ENCODE measurements at places on chromosomes 11 and 22.

DNA sequence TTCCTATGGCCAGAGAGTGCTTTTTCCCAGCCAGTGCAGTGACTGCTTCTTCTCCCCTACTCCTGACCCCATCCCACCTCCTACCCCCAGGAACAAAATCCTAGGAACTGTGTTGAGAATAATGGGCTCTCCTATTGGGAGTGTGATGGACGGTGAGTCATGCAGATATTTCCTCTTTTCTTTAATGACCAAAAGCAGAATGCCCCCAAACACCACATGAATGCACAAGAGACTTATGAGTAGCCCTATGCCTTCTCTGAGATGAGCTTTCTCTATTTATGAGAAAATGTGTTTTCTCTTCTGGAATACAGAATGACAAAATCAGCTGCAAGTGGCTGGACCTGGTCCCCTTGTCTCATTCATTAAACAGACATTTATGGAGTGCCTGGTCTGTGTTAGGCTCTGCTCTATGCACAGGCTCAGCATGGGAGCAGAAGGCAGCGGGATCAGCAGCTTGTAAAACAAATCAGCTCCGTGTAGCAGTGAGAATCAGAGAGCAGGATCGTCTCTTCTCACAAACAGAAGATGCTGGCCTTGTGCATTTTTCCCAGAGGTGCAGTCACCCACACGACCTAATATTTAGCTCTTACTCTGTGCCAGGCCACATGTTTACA, 47.5 kb upstream of the GALNT18 start:
- no peak for DNase-seq

GRCh38 chr11:129237456-129237855, 45.3 kb upstream of the ARHGAP32 start:
- DNase-seq: no peak

DNA sequence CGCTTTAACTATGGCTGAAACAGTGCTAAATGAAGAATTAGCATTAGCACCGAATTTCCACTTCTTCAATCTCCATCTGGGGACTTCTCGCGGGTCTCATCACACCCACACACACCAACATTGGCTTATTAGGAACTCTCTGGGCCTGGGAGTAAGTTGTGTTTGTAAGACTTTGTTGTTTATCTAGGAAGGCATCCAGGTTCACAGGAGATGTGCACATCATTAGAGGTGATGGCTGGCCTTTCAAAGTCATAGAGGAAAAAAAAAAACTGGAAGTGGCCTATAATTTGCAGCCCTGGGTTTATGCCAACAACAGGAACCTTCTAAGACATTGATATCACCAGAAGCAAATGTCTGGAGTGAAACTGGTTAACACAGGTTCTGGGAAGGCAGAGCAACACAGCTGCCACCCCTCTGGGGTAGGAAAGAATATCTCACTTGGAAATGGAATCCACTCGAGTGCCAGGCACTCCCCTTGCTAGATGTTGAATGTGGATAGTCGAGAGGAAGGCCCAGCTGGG, 84.5 kb downstream of the TRAF6 start:
- no peak for DNase-seq

DNA sequence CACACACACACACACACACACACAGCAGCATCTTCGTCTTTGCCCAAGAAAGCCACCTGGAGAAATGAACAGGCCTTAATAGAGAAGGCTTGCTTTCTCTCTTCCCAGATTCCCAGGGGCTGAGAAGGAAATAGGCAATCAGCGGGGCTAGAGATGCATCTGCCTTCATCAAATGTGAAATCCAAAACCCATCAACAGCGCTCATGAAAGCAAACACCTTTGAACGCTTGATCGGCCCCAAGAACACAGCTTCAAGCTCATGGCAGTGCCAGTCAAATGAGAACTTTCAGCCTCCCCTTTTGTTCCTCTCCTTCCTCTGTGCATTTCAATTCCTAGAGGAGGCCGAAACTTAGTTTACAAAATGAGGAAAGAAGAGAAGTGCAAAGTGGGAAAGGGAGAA, 122.7 kb downstream of the EFCAB6 start:
- DNase-seq: no peak

- no peak for DNase-seq
Observed at GRCh38 chr11:1197886-1198560, 24.8 kb upstream of the MUC5B start.

GRCh38 chr22:31538815-31539214, 42.5 kb downstream of the SFI1 start:
- DNase-seq: no peak

GRCh38 chr11:104916442-104916841, 18.2 kb upstream of the CASP12 start:
- no peak for DNase-seq

- DNase-seq: no peak
Observed at GRCh38 chr11:67057205-67057672, 592 bp downstream of the RHOD start.

DNA sequence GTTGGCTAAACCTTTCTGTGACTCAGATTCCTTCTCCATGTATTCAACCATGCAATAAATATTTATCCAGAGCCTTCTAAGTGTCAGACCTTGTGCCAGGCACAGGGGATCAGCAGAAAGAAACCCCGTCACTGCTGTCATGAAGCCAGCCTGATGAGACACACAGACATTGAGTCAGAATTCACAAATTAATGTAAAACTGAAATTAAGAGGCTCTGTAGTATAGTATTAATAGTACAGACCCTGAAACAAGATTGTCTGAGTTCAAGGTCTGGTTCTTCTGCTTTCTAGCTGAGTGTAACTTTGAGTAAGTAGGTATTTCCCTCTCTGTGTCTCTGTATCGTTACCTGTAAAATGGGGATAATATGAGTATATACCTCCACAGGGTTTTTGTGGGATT, 46.9 kb downstream of the ME3 start:
- no peak for DNase-seq

DNA sequence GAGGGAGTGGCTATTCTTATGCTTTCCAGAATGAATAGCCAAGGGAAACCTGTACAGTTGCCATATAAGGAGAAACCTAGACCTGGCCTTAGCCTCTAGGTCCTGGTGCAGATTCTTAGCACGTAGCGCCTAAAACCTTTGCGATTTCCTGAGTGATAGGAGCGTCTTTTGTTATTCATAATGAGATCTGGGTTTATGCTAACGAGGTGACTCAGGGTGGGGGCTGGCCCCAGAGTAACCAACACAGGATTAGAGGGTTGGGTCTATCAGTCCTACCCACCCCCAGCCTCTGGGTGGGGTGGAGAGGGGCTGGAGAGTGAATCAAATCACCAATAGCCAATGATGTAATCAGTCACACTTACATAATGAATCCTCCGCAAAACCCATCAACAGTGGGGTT, 73.4 kb upstream of the PARVG start:
- no peak for DNase-seq

- DNase-seq: no peak
Observed at GRCh38 chr22:27185760-27186302, 528.4 kb downstream of the MIAT start.

DNA sequence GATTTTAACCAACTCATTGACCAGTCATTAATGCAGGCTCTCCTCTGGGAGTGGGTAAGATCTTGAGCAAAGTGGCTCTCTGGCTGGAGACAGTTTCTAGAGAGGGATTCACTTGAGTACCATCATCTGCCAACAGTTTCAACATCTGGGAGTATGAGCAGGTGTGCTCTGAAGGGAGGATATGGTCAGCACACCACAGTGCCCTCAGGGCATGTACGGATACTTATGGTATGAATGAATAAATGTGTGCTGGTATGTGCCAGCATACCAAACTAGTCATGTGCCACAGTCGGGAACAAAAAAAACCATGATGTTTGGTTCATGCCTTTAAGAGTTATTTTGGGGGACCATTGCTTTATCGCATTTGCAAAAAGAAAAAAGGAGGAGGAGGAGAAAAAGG, 1197.5 kb upstream of the TENM4 start:
- DNase-seq: no peak

DNA sequence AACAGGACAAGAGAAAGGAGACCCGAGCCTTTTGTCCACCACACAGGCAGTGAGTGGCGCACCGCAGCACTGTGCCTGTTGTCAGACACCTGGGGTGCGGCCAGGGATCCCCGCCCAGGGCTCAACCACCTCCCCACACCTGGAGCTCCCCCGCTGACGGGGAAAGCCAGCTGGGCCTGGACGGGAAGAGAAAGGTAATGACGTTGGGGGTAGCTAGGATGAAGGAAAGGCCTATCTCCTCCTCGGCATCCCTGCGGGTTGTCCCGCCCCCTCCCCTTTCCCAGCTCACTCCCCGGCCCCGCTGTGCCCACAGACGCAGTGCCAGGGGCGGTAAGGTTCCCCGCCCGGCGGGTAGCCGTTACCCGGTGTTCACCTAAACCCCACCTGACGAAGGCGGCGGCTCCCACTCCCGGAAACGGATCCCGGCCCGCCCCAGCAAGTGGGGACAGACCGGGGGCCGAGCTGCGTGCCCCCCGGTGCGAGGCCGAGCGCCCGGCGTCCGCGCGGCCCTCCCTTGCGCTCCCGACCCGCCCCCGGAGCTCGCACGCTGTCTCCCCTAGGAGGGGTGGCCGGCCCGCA, 495 bp downstream of the HYOU1 start:
- DNase-seq: no peak

DNA sequence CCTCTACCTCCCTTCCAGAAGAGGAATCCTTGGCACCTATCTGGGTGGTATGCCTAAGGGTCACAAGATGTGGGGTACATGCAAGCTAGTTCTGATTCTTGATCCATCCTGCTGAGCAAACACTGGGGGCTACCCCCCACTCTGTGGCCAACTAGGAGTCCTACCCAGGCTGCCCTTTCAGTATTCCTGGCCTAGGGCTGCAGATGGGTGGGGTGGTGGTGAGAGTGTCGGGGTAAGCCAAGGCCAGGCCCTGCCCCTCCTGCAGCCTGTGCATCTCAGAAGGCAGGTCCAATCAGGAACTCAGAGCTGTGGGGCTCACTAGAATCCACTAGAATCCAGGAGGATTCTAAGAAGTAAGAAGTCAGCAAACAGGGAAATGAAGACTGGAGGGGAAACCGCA, 10.9 kb downstream of the SSH3 start:
- DNase-seq: no peak

- no peak for DNase-seq
Observed at GRCh38 chr22:48974443-48975315, 853.0 kb downstream of the BRD1 start.

- DNase-seq: peak; percentile 1
Observed at GRCh38 chr11:119206511-119207414, 624 bp downstream of the CBL start.

DNA sequence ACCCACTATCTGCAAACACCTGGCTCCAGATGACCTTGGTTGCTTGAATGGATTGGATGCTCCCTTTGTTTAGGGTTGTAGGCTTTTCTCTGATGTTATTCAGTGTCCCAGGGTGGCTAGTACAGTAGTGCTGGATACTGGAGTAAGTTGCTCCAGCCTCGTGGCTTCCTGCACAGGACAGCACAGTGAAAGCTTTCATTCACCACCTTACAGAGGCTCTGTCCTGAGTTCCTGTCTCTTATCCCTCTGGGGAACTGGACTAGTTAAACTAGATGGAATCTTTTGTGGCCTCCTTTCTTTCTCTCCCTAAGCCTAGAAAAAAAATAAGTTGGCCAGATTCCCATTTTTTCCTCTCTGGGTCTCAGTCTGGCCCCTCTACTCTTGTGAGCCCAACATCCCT, 42.6 kb downstream of the MRPL48 start:
- no peak for DNase-seq

DNA sequence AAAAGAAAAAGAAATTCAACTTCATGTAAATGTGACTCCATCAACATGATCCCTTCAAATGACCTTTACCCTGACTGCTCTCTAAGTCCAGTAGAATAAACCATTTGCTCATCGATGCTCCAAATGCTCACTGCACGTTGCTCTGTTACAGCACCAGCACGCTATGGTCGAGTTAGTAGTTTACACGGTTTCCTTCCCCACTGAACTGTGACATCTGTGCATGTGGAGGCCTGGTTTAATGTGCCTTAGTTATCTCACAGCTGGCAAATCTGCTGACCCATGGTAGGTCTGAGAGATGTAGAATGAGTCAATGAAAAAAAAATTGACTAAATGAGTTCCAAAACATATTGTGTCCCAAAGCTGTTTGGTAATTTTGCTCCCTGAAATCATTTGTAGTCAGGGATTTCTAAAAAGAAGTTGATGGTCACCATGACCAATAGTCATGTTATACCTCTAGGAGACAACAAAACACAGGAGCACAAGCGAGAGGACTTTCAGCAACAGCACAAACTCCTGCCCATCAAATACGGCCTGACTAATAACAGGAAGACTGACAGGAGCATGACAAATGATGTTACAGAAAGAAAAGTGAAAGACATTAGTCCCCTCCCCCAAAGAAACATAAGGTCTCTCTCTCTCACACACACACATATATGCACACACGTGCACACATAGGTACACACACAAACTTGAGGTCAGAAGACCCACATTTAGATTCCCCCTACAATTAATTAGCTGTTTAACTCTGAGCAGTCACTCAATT, 624.5 kb downstream of the OPCML start:
- DNase-seq: no peak

- DNase-seq: no peak
Observed at GRCh38 chr11:25048632-25049031, 551.8 kb downstream of the LUZP2 start.

- DNase-seq: no peak
Observed at GRCh38 chr11:5600374-5600851, 4.0 kb downstream of the TRIM6 start.

- no peak for DNase-seq
Observed at GRCh38 chr22:27131346-27131745, 474.0 kb downstream of the MIAT start.

GRCh38 chr11:131749101-131749500, 378.7 kb downstream of the NTM start:
- no peak for DNase-seq

GRCh38 chr11:28461846-28462245, 353.7 kb downstream of the METTL15 start:
- no peak for DNase-seq

DNA sequence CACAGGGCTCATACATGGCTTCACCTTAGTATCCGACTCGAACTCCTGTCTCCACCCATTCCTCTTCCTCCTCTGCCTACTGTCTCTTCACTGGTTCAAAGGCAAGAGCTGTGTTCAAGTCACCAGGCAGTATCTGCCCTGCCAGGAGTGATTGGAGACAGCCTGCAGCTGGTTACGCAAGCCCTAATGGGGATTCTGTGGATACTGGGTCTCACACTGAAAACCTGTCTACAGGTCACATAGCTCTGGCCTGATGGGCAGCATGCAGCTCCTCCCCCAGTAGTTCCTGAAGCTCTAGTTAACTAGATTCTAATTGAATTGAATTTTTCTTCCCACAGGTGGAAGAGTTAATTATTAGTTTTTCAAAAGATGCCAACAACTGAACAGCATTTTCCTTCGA, 332.2 kb downstream of the TMEM135 start:
- DNase-seq: no peak
